ENCODE measurements at places on chromosomes 7 and 10.

DNA sequence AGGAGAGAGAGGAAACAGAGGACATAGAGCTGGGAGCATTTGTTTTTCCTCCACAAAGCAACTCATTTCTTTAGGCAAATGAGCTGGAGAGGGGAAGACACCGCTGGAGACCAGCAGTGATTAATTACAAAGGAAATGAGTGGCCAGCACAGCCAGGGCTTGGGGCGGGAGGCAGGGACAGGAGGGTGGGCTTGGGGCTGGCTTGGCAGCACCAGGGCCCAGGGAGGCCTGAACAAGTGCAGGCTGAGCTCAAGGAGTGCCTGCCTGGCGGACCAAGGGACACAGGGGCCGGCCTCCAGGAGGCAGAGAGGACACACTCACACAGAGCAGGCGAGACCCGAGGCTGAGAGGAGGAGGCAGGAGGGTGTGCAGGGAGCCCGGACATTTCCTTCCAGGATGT, 149.0 kb upstream of the UNC5B start:
- no peak for DNase-seq
- no peak overlapping the region for H3K27ac ChIP-seq
- no peaks in the 10 kb centered on the region for H3K4me1 ChIP-seq
- no peaks in the 10 kb centered on the region for H3K27me3 ChIP-seq
- no peaks in the 10 kb centered on the region for H3K36me3 ChIP-seq

GRCh38 chr7:466465-467191, 53.0 kb downstream of the PDGFA start:
- DNase-seq: no peak
- no peaks in the 10 kb centered on the region for H3K36me3 ChIP-seq
- no peak overlapping the region for H3K27ac ChIP-seq
- no peaks in the 10 kb centered on the region for H3K4me1 ChIP-seq
- no peaks in the 10 kb centered on the region for H3K27me3 ChIP-seq
- no peak overlapping the region for H3K4me3 ChIP-seq

- H3K27me3 ChIP-seq: no peaks in the 10 kb centered on the region
- no peaks in the 10 kb centered on the region for H3K4me1 ChIP-seq
Observed at GRCh38 chr7:139635526-139636302, 112.2 kb downstream of the CLEC2L start.

DNA sequence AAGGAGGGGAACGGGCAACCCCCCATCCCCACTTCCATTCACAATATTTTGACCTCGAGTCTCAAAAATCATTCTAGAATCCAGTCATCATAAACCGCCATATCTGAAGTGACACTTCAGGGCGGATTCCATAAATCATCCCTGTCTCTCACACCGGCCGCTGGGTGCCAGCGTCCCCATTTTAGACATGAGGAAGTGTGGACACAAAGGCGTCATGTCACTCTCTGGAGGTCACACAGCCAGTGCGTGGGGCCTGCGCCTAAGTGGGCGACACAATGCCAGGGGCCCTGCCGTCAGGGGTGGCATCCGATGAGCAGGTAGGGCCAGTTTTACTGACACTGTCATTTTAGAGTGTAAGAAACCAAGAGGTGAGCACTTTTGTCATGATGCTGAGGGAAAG, 19.5 kb downstream of the KCNH2 start:
- no peaks in the 10 kb centered on the region for H3K27me3 ChIP-seq
- H3K4me3 ChIP-seq: no peak overlapping the region
- no peak for DNase-seq
- H3K4me1 ChIP-seq: peaks cover 2% of the 10 kb centered on the region
- no peaks in the 10 kb centered on the region for H3K36me3 ChIP-seq
- no peak overlapping the region for H3K27ac ChIP-seq

DNA sequence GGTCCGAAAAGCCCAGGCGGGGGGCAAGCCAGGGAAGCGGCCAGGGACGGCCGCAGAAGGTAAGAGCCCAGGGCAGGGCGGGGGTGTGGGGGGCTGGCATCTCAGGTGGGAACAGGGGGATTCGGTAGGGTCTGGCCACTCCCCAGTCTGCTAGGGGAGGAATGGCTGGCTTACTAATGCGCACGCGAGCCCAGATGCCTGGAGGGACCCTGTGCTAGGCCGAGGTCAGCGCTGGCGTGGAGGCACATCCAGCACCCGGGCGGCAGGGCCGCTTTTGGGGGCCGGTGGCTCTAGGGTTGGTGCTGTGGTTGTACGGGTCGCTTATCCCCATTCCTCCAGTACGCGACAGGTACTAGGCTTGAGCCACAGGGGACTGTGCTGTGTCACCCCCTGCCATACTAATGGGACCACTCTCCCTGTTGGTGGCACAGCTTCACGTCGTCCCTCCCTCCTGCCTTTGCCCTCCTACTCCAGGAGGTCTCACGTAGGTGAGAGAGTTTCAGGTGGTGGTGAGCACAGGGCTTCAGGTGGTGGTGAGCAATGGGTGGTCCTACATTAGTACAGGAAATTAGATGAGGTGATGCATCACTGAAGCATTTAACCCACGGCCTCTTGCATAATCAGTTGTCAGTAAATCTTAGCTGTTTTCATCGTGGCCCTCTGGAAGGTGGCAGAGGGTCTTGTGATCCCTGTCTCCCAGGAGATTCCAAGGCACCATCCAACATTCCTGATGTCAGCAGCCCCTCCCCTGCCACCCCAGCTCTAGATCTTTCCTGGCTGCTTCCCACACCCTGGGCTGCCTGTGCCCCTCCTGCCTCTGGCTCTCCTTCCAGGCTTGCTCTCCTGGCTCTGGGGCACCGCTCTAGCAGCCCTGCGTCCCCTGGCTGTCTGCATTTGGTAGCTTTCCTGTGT, 971 bp downstream of the AEBP1 start:
- H3K27me3 ChIP-seq: no peaks in the 10 kb centered on the region
- H3K4me3 ChIP-seq: peak overlapping the region; percentile 44
- H3K4me1 ChIP-seq: no peaks in the 10 kb centered on the region
- DNase-seq: peak; percentile 81
- H3K36me3 ChIP-seq: no peaks in the 10 kb centered on the region
- H3K27ac ChIP-seq: no peak overlapping the region

DNA sequence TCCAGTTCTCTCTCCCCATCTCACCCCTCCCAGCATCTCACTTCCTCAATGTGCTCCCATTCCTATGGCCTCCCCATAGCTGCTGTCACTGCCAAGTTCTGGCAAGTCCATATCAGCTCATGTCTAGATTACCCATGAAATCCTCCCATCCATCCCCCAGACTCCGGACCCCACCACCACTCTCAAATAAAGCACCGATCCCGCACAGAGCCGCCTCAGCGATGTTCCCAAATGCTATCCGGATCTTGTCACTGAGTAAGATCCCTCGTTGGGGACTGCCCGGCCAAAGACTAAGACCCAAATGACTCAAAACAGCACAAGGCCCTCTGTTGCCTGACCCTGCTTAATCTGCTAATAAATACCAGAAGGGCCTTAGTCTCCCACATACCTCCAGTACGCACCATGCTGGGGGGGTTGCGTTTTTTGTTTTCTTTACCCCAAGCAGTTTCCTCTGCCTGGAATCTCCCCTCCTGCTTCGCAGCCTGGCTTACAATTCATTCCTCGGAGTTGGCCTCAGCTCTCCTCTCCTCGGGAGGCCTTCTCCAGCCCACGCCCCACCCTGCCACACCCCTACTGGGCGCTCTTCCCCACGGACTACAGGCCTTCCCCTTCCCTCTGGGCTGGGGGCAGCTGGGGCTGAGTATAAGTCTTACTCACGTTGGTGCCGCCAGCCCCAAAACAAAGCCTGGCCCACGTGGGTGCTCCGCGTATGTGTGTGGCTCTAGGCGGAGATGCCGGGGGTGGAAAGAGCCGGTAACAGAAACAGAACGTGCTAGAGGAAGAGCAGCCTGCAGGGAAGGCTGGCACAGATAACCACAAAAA, 1.8 kb upstream of the DUSP5 start:
- DNase-seq: peak; percentile 85
- no peaks in the 10 kb centered on the region for H3K27me3 ChIP-seq
- H3K27ac ChIP-seq: peak overlapping the region; percentile 31
- H3K4me3 ChIP-seq: peak overlapping the region; percentile 80
- H3K4me1 ChIP-seq: peaks cover 15% of the 10 kb centered on the region
- no peaks in the 10 kb centered on the region for H3K36me3 ChIP-seq

- H3K27ac ChIP-seq: no peak overlapping the region
- H3K36me3 ChIP-seq: no peaks in the 10 kb centered on the region
- H3K4me3 ChIP-seq: no peak overlapping the region
- no peak for DNase-seq
- no peaks in the 10 kb centered on the region for H3K27me3 ChIP-seq
Observed at GRCh38 chr7:20198260-20198659, 18.9 kb downstream of the MACC1 start.

DNA sequence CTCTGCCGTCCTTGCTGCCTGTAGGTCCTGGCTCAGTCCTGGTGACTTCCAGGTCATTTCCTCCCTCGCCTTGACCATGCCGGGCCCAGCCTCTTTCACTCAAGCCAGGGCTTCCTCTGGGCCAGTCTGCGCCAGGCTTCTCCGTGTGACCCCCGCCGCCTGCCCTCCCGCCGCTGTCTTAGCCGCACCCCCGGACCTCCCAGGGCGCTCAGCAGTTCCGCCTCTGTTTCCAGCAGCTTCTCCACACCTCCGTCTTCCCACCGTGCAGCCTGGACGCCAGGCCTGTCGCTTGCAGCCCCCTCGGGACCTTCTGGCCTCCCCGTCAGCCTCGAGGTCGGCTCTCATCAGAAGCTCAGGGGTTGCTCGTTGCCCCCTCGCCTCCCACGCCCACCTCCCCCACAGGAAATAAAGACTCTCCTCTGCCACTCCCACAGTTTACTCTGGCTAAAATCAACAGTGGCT, 123.0 kb upstream of the FZD8 start:
- peak; percentile 60 for DNase-seq
- H3K4me3 ChIP-seq: no peak overlapping the region
- H3K36me3 ChIP-seq: no peaks in the 10 kb centered on the region
- H3K4me1 ChIP-seq: no peaks in the 10 kb centered on the region
- H3K27ac ChIP-seq: no peak overlapping the region
- no peaks in the 10 kb centered on the region for H3K27me3 ChIP-seq

- H3K4me1 ChIP-seq: no peaks in the 10 kb centered on the region
- no peaks in the 10 kb centered on the region for H3K36me3 ChIP-seq
- no peak overlapping the region for H3K4me3 ChIP-seq
- DNase-seq: no peak
- H3K27me3 ChIP-seq: no peaks in the 10 kb centered on the region
Observed at GRCh38 chr7:90165724-90166123, 11.5 kb downstream of the STEAP1 start.

- H3K27ac ChIP-seq: no peak overlapping the region
- H3K27me3 ChIP-seq: no peaks in the 10 kb centered on the region
- H3K4me1 ChIP-seq: peaks cover under 1% of the 10 kb centered on the region
- no peaks in the 10 kb centered on the region for H3K36me3 ChIP-seq
- no peak for DNase-seq
- no peak overlapping the region for H3K4me3 ChIP-seq
Observed at GRCh38 chr10:126036515-126036914, 140.2 kb downstream of the FANK1 start.

- H3K27me3 ChIP-seq: no peaks in the 10 kb centered on the region
- no peaks in the 10 kb centered on the region for H3K4me1 ChIP-seq
- H3K4me3 ChIP-seq: no peak overlapping the region
- H3K36me3 ChIP-seq: no peaks in the 10 kb centered on the region
Observed at GRCh38 chr10:89783406-89783805, 82.0 kb downstream of the KIF20B start.

- H3K36me3 ChIP-seq: no peaks in the 10 kb centered on the region
- no peaks in the 10 kb centered on the region for H3K27me3 ChIP-seq
- H3K27ac ChIP-seq: no peak overlapping the region
- no peak for DNase-seq
- H3K4me3 ChIP-seq: no peak overlapping the region
Observed at GRCh38 chr10:67386260-67386659, 309.7 kb downstream of the CTNNA3 start.

DNA sequence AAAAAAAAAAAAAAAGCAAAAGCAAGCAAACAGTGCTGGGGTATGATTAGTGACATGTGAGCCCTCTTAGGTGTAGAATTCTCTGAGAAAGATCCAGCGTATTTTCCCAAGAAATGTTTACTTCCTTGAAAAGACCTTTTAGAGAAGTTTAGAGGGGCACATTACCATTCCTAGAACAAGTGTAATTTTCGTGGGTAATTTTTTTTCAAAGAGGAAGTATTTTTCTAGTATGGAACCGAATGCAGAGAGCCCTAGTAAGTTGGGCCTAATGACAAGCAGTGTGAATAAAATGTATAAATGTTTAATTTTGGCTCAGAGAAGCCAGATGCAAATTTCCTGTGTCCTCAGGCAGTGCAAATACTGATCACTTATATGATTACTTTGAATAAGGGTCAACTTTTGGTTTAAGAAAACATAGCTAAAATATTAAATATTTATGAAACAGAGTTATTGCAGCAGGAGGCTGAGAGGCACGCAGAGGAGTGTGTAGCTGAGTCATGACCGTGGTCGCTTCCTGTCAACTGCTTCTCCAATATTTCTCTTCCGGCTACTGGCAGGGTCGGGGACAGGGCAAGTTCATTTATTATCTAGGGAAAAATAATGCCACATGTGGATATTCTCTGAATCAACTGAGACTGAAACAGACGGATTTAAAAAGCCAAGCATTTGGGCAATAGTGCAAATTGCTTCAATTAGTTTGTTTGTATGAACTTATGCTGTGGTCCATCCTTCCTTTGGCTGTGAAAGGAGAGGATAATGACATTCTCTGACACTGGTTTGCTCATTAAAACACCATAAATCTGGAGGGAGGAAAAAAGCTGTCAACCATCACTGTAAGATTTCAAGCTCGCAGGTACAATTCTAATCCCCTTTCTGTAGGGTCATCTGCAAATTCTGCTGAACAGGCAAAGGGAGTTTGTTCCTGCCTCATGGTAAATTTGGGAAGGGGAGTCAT, 495.2 kb downstream of the GLRX3 start:
- DNase-seq: no peak
- no peaks in the 10 kb centered on the region for H3K36me3 ChIP-seq
- no peaks in the 10 kb centered on the region for H3K4me1 ChIP-seq
- no peak overlapping the region for H3K27ac ChIP-seq
- H3K27me3 ChIP-seq: no peaks in the 10 kb centered on the region

DNA sequence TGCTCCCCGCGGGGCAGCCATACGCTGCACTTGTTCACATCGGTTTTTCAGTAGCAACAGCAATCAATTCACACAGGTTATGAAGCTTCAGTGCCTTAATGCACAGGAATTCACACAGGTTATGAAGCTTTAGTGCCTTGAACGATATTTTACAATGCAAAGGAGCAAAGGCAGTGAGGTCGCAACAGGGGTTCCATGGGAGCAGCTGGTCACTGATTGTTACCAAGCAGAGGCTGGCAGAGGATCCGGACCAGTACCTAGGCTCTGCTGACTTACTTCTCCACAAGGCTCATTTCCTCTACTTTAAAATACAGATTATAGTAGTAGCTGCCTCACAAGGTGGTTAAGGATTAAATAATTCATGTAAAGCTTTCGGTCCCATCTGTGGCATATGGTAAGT, 95.2 kb upstream of the ODAD2 start:
- no peak overlapping the region for H3K4me3 ChIP-seq
- no peaks in the 10 kb centered on the region for H3K36me3 ChIP-seq
- no peaks in the 10 kb centered on the region for H3K4me1 ChIP-seq
- no peak overlapping the region for H3K27ac ChIP-seq

GRCh38 chr10:96370584-96371157, 11.9 kb upstream of the OPALIN start:
- no peaks in the 10 kb centered on the region for H3K4me1 ChIP-seq
- no peak overlapping the region for H3K27ac ChIP-seq
- H3K36me3 ChIP-seq: no peaks in the 10 kb centered on the region
- H3K4me3 ChIP-seq: no peak overlapping the region

GRCh38 chr10:22386503-22386902, 41.2 kb downstream of the SPAG6 start:
- no peak overlapping the region for H3K4me3 ChIP-seq
- no peaks in the 10 kb centered on the region for H3K36me3 ChIP-seq
- H3K4me1 ChIP-seq: no peaks in the 10 kb centered on the region
- DNase-seq: no peak
- no peaks in the 10 kb centered on the region for H3K27me3 ChIP-seq

GRCh38 chr10:75431180-75432111, at the start of gene LRMDA:
Gene LRMDA, plus strand, starts transcription at chr10:75431624.
- no peak within 1 kb of the TSS for H3K27ac ChIP-seq
- H3K36me3 ChIP-seq: no peaks in the 10 kb centered on the region
- peaks cover 13% of the 10 kb centered on the region for H3K4me1 ChIP-seq
- H3K27me3 ChIP-seq: peaks cover 36% of the 10 kb centered on the region
- DNase-seq: no peak

All from mesendoderm (in vitro differentiated cells).